ENCODE measurements at places on chromosomes 7 and 10. TPM values are rescaled to one million over a fixed set of nuclear protein-coding genes. Genes with fewer than 3 reads are reported as not detected.

TNS3 gene
- 49.9 TPM for total RNA-seq

TMEM184A gene
- under 0.01 TPM for total RNA-seq

TMEM229A gene
- not detected for total RNA-seq

ANKRD30A gene
- total RNA-seq, result not detected

RBP4 gene
- total RNA-seq, result 2.8 TPM

ZNF804B gene
- total RNA-seq, result not detected

PRKCQ gene
- 0.34 TPM for total RNA-seq

NPY4R gene
- not detected for total RNA-seq

SH2B2 gene
- total RNA-seq, result 2.5 TPM

HOXA2 gene
- total RNA-seq, result 1.3 TPM

FAM241B gene
- total RNA-seq, result 0.45 TPM

JAKMIP3 gene
- total RNA-seq, result under 0.01 TPM

OPN1SW gene
- not detected for total RNA-seq

STN1 gene
- 37.5 TPM for total RNA-seq
